ENCODE measurements at places on chromosomes 16 and 17.

- no peak for DNase-seq
Observed at GRCh38 chr16:83110269-83110668, 483.5 kb downstream of the CDH13 start.

DNA sequence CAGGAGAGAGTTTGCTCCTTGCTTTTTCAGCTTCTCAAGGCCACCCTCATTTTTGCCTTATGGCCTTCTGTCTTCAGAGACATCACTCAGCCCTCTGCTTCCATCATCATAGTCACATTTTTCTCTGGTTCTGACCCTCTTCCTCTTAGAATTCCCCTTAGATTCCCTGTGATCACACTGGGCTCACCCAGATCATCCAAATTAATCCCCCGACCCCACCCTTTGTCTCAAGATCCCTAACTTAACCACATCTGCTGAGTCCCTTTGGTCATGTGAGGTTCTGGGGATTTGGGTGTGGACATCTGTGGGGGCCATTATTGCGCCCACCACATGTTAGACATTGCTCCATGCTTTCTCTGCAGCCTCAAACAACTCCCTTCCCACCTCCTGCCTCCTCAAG is 323.4 kb downstream of the CPPED1 start:
- DNase-seq: no peak

DNA sequence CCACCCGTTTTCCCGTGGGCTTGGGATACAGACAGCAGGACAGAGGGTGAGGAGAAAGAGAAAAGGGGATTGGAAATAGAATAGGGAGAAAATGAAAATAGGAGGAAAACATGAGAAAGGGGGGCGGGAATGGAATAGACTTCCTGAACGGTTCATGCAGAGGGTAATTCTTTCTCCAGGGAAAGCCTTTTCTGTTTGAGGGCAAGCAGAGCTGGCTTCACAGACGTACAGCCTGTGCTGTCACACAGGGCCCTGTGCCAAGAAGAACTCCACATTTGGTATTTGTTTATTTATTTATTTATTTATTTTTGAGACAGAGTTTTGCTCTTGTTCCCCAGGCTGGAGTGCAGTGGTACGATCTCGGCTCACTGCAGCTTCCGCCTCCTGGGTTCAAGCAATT is 12.0 kb downstream of the MILR1 start:
- no peak for DNase-seq

GRCh38 chr17:13952009-13952750 is 117.1 kb upstream of the COX10 start:
- DNase-seq: no peak

- DNase-seq: no peak
Observed at GRCh38 chr16:53768167-53768566, 64.2 kb downstream of the FTO start.

DNA sequence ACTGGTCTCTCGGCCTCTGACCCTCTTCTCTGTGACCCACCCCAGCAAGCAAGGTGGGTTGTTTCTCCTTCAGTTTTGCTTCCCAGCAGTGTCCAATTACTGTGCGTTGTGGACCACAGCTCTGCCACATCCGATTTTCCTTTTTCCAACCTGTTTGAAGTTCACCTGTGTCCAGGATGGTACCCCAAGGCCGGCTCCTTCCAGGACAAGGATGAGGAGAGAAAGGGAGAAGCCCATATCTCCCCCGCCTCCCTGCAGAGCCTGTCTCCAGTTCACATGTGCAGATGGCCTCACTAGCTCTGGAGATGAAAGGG is 13.5 kb downstream of the NMRAL1 start:
- DNase-seq: no peak

DNA sequence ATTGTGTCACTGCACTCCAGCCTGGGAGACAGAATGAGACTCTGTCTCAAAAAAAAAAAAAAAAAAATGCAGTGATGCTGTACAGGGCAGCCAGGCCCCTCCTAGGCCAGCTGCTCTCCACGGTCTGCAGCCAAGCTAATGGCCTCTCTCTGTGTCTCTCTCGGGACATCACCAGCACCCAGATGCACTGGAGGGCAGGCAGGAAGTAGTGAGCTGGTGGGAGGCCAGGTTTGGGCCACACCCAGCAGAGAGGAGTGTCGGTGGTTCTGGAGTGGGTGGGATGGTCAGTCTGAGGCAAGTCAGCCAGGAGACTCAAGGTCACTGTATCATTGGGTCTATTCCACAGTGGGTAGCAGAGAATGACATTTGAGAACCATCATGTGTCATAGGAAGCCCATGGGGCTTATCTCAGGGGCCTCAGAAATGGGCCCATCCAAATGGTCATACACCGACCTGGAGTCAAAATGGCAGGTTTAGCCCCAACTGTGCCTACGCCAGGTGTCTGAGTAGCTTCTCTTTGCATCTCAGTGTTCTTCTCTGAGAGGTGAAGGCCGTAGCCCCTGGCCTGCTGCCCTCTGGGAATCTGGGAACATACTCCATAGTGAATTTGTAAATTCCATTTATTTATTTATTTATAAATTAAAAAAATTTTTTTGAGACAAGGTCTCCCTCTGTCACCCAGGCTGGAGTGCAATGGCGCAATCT is 22.7 kb downstream of the WNT9B start:
- DNase-seq: no peak

DNA sequence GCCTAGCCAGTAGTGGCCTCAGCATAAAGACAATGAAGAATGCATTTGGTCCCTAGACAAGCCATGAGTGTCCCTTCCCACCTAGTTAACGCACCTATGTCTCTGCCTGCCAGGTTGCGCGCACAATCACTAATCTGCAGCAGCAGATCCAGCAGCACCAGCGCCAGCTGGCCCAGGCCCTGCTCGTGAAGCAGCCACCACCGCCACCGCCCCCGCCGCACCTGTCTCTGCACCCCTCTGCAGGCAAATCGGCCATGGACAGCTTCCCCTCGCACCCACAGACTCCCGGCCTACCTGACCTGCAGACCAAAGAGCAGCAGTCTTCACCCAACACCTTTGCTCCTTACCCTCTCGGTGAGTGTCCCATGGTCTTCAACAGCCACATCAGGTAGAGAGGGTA is 41.8 kb downstream of the TMC6 start:
- no peak for DNase-seq

DNA sequence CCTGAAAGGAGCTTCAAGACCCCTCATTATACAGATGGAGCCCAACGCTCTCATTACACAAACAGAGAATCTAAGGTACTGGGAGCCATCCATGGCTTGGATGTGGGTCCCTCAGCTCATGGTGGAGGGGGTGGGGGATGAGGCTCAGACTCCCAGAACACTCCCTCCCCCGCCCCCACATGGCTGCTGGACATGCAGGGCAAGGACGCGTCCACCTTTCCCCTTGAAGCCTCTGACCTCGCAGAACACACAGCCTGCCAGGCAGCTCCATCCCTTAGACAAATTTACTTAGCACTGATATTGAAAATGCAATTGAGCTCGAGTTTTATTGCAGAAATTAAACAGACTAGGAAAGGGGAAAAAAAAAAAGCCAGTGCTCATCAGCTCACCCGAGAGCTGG is 203.9 kb downstream of the ZNF423 start:
- no peak for DNase-seq

GRCh38 chr16:31268891-31269290 is 9.1 kb downstream of the ITGAM start:
- no peak for DNase-seq

- no peak for DNase-seq
Observed at GRCh38 chr17:57296231-57296630, 39.9 kb downstream of the MSI2 start.

DNA sequence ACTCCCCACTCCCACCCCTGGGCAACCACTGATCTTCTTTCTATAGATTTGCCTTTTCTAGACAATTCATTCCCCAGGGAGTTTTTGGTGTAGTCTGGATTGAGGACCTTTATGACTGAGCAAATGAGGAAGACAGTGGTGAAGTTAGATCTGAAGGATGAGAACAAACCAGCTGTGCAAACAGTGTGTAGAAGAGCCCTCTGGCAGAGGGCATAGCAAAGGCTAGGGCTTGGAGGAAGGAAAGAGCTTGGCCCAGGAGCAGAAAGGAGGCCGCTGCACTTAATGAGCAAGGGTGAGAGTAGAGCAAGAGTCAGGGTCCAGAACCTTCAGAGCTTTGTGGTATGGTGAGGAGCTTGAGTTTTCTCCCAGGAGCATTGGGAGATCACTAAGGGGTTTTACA is 352.7 kb downstream of the CA10 start:
- DNase-seq: no peak

- no peak for DNase-seq
Observed at GRCh38 chr17:9185142-9185541, 163.8 kb downstream of the NTN1 start.

DNA sequence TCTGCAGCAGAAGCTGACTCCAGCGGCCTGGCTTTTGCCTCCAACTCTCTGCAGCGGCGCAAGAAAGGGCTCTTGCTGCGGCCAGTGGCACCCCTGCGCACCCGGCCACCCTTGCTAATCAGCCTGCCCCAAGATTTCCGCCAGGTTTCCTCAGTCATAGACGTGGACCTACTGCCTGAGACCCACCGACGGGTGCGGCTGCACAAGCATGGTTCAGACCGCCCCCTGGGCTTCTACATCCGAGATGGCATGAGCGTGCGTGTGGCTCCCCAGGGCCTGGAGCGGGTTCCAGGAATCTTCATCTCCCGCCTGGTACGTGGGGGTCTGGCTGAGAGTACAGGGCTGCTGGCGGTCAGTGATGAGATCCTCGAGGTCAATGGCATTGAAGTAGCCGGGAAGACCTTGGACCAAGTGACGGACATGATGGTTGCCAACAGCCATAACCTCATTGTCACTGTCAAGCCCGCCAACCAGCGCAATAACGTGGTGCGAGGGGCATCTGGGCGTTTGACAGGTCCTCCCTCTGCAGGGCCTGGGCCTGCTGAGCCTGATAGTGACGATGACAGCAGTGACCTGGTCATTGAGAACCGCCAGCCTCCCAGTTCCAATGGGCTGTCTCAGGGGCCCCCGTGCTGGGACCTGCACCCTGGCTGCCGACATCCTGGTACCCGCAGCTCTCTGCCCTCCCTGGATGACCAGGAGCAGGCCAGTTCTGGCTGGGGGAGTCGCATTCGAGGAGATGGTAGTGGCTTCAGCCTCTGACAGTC is 1.3 kb downstream of the PARD6A start:
- DNase-seq: no peak

- DNase-seq: no peak
Observed at GRCh38 chr17:63626551-63627180, 4.4 kb downstream of the MAP3K3 start.

- no peak for DNase-seq
Observed at GRCh38 chr16:78980825-78981224, 619.7 kb downstream of the MAF start.

GRCh38 chr17:50832267-50832863 is 3.0 kb upstream of the WFIKKN2 start:
- DNase-seq: no peak

DNA sequence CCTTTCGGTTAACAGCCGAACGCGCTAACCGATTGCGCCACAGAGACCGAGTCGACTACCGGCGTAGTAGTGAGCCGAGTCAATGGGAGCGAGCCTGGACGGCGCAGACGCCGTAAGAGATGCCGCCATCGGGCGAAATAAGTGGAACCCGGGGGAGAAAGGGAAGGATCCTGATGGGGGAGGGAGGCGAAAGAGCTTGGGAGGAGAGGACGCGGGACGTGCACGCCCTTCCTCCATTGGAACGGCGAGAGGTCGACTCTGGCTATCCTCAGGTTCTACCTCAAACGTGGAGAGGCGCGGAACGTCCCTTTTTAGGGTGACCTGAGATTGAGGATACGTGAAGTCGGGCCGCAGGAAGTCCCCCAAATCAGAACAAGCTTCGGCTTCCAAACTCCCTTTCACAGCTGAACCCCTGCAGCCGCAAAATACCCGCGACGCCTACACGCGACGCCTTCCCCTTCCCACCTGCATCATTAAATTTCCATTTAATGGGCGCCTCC is 683 bp upstream of the PSMB3 start:
- peak; percentile 55 for DNase-seq

DNA sequence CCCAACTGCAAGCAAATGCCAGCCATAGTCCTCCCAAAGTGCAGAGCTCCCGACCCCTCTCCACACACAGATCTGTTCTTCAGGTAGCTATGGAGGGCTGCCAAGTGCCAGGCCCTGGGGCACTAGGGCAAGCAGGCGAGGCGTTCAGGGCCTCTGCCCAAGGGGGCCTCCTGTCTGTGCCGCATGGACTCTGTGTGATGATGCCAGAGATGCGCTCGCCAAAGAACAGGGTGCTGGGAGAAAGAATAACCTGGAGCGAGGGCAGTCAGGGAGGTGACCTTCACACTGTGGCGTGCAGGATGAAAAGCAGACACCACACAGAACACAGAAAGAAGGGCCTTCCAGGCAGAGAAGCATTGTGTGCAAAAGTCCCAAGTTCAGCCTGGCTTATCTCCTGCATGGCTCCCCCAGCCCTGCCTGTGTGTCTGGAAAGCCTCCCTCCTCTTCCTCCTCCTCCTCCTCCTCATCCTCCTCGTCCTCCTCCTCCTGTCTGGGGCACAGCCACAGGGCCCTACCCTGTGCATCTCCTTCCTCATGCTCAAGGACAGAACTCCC is 44.2 kb downstream of the PEMT start:
- DNase-seq: no peak

DNA sequence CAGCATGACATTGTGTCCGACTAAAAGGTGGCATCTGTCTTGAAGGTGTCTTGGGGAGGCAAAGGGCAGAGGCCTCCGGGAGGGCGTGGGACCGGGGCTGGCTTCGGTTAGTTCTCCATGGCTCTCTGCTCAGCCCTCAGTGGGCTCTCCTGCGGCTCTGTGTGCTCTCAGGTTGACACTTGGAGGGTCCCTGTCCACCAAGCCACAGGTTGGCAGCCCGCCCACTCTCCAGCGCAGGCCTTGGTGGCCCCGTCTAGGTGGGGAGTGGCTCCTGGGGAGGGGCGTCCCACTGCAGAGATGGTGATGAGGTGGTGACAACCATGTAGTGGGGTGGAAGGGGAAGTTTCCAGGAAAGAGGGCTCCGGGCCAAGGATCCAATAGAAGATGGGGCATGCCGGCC is 31.6 kb downstream of the ADGRG5 start:
- DNase-seq: no peak

DNA sequence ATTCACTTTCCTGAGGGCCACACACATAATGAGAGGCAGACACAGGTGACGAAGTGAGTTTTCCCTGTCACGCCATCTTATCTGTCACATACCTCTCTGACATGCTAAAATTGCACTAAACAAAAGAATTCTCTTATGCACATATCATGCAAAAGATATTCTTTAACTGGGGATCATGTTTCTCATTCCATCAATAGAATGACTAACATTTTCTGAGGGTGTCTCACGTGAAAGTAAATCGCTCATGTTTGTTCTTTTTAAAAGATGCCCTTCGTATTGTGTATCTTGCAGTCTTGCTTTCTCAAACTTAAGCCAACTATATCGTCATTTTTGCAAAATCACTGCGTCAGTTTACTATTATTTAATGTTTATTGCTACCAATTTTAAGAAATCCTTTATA is 306.4 kb downstream of the WWOX start:
- DNase-seq: no peak

- no peak for DNase-seq
Observed at GRCh38 chr17:68832109-68832802, 122.9 kb downstream of the ABCA8 start.

All from iPS-NIHi11 (cell line).